ENCODE measurements at places on chromosomes 13 and 19.
A peak's percentile ranks its signal among the peaks of the same experiment; 100 is the strongest.

GRCh38 chr19:16077984-16078758 lies 1.9 kb downstream of the TPM4 start:
- H3K27me3 ChIP-seq, result no peaks in the 10 kb centered on the region
- peaks cover 1% of the 10 kb centered on the region for H3K36me3 ChIP-seq
- peaks cover 21% of the 10 kb centered on the region for H3K4me1 ChIP-seq
- no peak for DNase-seq

- H3K4me3 ChIP-seq, result no peak overlapping the region
- H3K27me3 ChIP-seq, result no peaks in the 10 kb centered on the region
- no peak for DNase-seq
- no peaks in the 10 kb centered on the region for H3K4me1 ChIP-seq
Observed at GRCh38 chr13:51063909-51064308, 47.2 kb downstream of the C13orf42 start.

DNA sequence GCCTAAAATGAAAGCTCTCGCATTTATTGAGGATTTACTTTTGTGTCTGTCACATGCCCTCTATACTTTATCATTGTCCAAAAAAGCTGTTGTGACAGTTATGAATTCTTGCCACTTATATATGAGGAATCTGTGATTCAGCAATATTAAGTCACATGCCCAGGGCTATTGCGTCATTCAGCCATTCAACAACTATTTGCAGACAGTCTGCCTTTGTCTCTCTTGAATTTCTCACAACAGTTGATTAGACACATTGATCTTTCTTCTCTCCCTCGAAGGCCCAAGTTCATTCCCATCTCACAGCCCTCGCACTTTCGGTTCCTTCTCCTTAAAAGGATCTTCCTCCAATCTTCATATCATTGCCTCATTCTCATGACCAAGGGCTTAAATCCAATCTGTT lies 342.6 kb downstream of the MZT1 start:
- no peaks in the 10 kb centered on the region for H3K36me3 ChIP-seq
- H3K27me3 ChIP-seq, result no peaks in the 10 kb centered on the region
- H3K4me3 ChIP-seq, result no peak overlapping the region
- no peaks in the 10 kb centered on the region for H3K4me1 ChIP-seq

DNA sequence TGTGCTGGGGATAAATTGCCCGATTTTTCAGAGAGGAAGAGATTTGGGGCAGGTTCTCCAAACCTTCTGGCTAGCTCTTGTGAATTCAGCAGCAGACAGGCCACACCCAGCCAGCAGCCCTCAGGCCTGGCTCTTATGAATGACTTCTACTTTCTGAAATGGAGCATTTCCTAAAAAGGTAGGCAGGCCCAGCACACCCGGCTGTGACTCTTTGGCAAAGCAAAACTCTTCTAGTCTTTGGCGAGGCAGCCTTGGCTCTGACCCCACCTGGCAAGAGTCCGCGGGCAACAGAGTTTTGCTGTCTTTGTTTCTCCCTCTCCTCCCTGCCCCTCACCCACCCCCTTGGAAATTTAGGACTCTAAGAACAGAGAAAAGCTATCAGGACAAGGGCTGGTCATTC lies 221.2 kb downstream of the ZNF536 start:
- no peaks in the 10 kb centered on the region for H3K36me3 ChIP-seq
- H3K27ac ChIP-seq, result no peak overlapping the region
- no peaks in the 10 kb centered on the region for H3K4me1 ChIP-seq
- no peak for DNase-seq
- no peaks in the 10 kb centered on the region for H3K27me3 ChIP-seq
- H3K4me3 ChIP-seq, result no peak overlapping the region

DNA sequence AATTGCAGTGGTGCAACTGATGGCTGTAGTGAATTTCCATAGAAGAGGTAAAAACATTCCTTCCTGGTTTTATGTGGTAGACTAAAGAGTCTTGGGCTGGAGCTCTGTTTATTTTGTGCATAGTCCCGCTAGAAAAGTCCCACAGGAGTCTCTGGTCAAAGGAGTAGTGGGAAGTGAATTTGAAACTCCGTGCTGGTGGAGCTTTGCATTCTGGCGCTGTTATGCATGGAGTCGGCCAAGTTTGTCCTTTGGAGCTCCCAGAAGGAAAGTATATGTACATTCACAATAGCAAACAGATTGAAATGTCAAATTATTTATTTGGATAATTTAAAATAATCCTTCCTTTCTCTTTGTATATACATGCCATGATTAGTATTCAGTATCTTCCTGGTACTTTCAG lies 296.5 kb downstream of the LMO7 start:
- no peak overlapping the region for H3K27ac ChIP-seq
- H3K36me3 ChIP-seq, result no peaks in the 10 kb centered on the region
- no peak for DNase-seq
- H3K4me3 ChIP-seq, result no peak overlapping the region
- no peaks in the 10 kb centered on the region for H3K27me3 ChIP-seq
- H3K4me1 ChIP-seq, result no peaks in the 10 kb centered on the region

DNA sequence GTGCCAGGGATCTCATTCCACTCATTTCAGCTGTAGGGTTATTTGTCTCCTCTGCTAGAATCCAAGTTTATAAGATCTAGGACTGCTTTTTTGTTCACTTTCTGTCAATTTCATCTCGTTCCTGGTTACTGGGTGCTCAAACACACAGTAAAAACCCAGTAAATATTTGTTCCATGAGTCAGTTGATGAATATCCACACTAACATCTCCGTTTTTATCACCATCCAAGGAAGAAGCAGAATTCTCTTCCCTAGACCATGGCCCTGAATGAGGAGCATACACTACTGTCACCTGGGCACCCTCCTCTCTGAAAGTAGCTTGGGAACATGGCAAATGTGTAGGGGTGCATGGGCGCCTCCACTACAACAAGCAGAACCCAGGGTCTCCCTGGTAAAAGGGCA lies 390.8 kb downstream of the FOXO1 start:
- H3K36me3 ChIP-seq, result no peaks in the 10 kb centered on the region
- no peak for DNase-seq
- no peaks in the 10 kb centered on the region for H3K27me3 ChIP-seq

- H3K4me1 ChIP-seq, result no peaks in the 10 kb centered on the region
- no peak for DNase-seq
- no peak overlapping the region for H3K27ac ChIP-seq
- H3K4me3 ChIP-seq, result no peak overlapping the region
- H3K36me3 ChIP-seq, result 0 out of 2 replicates have a peak, but pooled peaks cover 2% of the 10 kb centered on the region
- H3K27me3 ChIP-seq, result no peaks in the 10 kb centered on the region
Observed at GRCh38 chr13:79522583-79522982, 41.6 kb downstream of the NDFIP2 start.

DNA sequence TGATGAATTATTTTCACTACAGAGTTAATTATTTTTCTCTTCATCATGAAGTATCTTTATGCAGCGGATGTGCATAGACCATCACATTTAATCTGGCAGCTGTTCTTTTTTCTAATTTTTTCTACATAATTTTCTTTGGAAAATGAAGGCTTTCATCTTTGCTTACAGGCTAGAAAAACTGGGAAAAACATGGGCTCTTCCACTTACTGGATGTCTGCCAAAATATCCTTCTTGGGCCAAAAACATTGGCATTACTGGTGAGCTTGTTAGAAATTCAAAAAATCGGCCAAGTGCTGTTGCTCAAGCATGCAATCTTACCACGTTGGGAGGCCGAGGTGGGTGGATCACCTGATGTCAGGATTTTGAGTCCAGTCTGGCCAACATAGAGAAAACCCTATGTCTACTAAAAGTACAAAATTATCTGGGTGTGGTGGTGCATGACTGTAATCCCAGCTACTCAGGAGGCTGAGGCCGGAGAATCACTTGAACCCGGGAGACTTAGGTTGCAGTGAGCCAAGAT lies 176.8 kb downstream of the ZNF737 start:
- DNase-seq, result no peak
- H3K36me3 ChIP-seq, result no peaks in the 10 kb centered on the region
- H3K4me1 ChIP-seq, result no peaks in the 10 kb centered on the region
- no peak overlapping the region for H3K4me3 ChIP-seq
- H3K27me3 ChIP-seq, result no peaks in the 10 kb centered on the region
- H3K27ac ChIP-seq, result no peak overlapping the region

- H3K27ac ChIP-seq, result no peak overlapping the region
- H3K4me1 ChIP-seq, result no peaks in the 10 kb centered on the region
- H3K36me3 ChIP-seq, result peaks cover 1% of the 10 kb centered on the region
- H3K27me3 ChIP-seq, result no peaks in the 10 kb centered on the region
- H3K4me3 ChIP-seq, result no peak overlapping the region
Observed at GRCh38 chr19:49468746-49469447, 5.1 kb upstream of the FLT3LG start.

GRCh38 chr19:50482271-50482855 lies 5.7 kb upstream of the GARIN5A start:
- H3K27ac ChIP-seq, result no peak overlapping the region
- no peaks in the 10 kb centered on the region for H3K36me3 ChIP-seq

DNA sequence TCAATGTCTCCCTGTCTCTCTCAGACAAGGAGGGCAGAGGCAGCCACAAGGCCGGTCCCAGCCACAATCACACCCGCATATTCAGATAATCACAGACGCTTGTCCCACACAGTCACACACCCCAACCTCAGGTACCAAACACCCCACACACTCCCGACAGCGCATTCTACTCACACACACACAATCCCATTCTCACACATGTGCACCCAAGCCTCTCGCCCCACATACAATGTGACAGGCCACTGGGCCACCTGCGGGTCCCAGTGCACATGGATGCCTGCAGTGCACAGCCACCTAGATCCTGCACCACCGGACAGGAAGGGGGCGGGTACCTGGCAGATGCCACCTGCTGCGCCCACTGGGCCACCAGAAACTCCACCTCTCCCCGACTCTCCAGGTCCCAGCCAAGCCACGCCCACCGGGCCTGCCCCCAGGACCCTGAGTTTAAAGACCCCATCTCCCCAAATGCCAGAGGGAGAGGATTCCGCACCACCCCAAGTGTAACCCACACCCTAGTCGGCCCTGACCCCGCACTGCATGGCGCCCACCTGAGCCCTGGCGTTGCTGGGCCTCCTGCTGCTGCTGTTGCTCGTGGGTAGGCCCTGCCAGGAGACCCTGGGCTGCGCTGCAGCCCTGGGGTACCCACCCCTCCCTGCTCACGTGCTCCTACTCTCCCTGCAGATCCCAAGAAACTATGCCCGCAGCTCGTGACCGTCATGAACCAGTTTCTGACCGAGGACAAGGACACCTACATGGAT lies 10.6 kb downstream of the SCGB2B2 start:
- H3K4me1 ChIP-seq, result no peaks in the 10 kb centered on the region
- H3K27me3 ChIP-seq, result no peaks in the 10 kb centered on the region
- H3K36me3 ChIP-seq, result no peaks in the 10 kb centered on the region
- no peak overlapping the region for H3K4me3 ChIP-seq

GRCh38 chr13:88022431-88023208 lies 351.4 kb downstream of the SLITRK5 start:
- no peak overlapping the region for H3K27ac ChIP-seq
- no peaks in the 10 kb centered on the region for H3K36me3 ChIP-seq
- no peak overlapping the region for H3K4me3 ChIP-seq
- H3K4me1 ChIP-seq, result no peaks in the 10 kb centered on the region
- DNase-seq, result no peak
- no peaks in the 10 kb centered on the region for H3K27me3 ChIP-seq

- H3K27me3 ChIP-seq, result no peaks in the 10 kb centered on the region
- no peaks in the 10 kb centered on the region for H3K36me3 ChIP-seq
- DNase-seq, result no peak
- no peak overlapping the region for H3K4me3 ChIP-seq
- H3K4me1 ChIP-seq, result no peaks in the 10 kb centered on the region
- no peak overlapping the region for H3K27ac ChIP-seq
Observed at GRCh38 chr19:32437096-32437495, 31.5 kb downstream of the DPY19L3 start.

GRCh38 chr13:46544208-46544607 lies 8.8 kb upstream of the LRCH1 start:
- peaks cover 15% of the 10 kb centered on the region for H3K4me1 ChIP-seq
- no peaks in the 10 kb centered on the region for H3K27me3 ChIP-seq
- H3K4me3 ChIP-seq, result no peak overlapping the region
- H3K27ac ChIP-seq, result no peak overlapping the region
- DNase-seq, result no peak
- no peaks in the 10 kb centered on the region for H3K36me3 ChIP-seq

GRCh38 chr19:40690050-40690692 lies at the start of gene NUMBL:
NUMBL (minus strand) TSS chr19:40690651; CDS start chr19:40690483, 168 bp downstream.
- no peaks in the 10 kb centered on the region for H3K27me3 ChIP-seq
- no peak for DNase-seq
- H3K4me1 ChIP-seq, result peaks cover 24% of the 10 kb centered on the region
- peaks cover 1% of the 10 kb centered on the region for H3K36me3 ChIP-seq
- H3K4me3 ChIP-seq, result peak within 1 kb of the TSS; percentile 58
- peak within 1 kb of the TSS; percentile 100 for H3K27ac ChIP-seq

DNA sequence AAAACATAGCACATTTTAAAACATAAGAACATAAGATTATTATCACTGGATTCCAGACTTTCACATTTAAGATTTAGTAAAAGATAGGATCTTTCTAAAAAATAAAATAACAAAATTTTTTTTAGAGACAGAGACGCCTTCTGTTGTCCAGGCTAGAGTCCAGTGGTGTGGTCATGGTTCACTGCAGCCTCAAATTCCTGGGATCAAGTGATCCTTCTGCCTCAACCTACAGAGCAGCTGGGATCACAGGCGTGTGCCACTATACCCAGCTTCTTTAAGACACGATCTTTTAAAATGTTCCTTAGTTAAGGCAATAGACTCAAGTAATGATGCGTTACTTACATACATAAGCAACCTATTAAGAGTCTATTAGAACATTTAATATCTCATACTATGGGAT lies 32.7 kb downstream of the ALG5 start:
- no peak overlapping the region for H3K27ac ChIP-seq
- H3K4me1 ChIP-seq, result no peaks in the 10 kb centered on the region
- no peaks in the 10 kb centered on the region for H3K27me3 ChIP-seq

DNA sequence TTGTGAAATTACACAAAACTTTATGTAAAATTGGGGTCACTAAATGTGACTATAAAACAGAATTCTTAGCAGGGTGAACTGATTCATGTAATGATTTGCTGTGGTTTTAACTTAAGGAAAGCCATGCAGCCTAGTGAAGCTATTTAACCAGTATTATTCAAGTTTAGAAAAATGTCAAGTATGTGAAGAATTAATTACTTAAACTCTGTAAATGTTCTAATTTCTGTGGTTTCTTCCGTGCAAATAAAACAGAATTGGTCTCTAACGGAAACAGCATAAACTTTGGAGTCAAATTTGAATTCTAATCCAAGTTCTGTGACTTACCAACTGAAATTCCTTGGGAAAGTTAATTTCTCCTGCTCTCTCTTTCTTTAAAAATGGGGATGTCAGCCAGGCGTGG lies 13.3 kb downstream of the CDC16 start:
- no peaks in the 10 kb centered on the region for H3K4me1 ChIP-seq
- no peak overlapping the region for H3K4me3 ChIP-seq
- H3K36me3 ChIP-seq, result peaks cover 3% of the 10 kb centered on the region
- no peak overlapping the region for H3K27ac ChIP-seq
- DNase-seq, result no peak

- H3K27ac ChIP-seq, result no peak overlapping the region
- peaks cover 23% of the 10 kb centered on the region for H3K4me1 ChIP-seq
- no peaks in the 10 kb centered on the region for H3K27me3 ChIP-seq
- no peak for DNase-seq
- no peaks in the 10 kb centered on the region for H3K36me3 ChIP-seq
Observed at GRCh38 chr13:29856426-29856825, 6.0 kb upstream of the UBL3 start.

- no peak overlapping the region for H3K4me3 ChIP-seq
- H3K27me3 ChIP-seq, result no peaks in the 10 kb centered on the region
- H3K27ac ChIP-seq, result peak overlapping the region; percentile 98
- H3K36me3 ChIP-seq, result no peaks in the 10 kb centered on the region
- DNase-seq, result peak; percentile 60
Observed at GRCh38 chr19:48560095-48560530, 8.1 kb downstream of the SULT2B1 start.

GRCh38 chr13:74187564-74187963 lies 53.4 kb upstream of the KLF12 start:
- no peaks in the 10 kb centered on the region for H3K27me3 ChIP-seq
- H3K4me1 ChIP-seq, result no peaks in the 10 kb centered on the region
- H3K27ac ChIP-seq, result no peak overlapping the region
- no peak for DNase-seq
- no peak overlapping the region for H3K4me3 ChIP-seq
- H3K36me3 ChIP-seq, result no peaks in the 10 kb centered on the region

Measured in Caco-2 (cell line).